ENCODE measurements at places on chromosomes 3 and 15.

GRCh38 chr15:92719021-92719420 is 63.4 kb upstream of the FAM174B start:
- DNase-seq = no peak

DNA sequence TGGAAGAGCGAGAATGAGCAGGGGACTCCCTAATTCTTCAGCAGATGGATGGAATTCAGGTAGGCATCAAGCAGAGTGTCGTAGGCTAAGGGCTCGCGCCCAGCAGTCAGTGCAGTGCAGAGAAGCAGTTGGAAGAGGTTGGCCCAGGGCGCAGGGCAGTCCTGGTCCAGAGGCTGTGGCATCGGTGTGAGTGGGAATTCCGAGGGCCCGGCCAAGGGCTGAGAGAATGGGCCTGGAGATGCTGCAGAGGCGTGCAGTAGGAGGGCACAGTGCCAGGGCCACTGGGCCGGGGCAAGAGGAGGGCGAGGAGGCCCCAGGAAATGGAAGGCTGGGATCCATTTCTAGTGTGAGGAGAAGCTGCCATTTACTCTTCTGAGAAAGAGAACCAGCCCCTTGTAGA is 74.4 kb downstream of the AAGAB start:
- no peak for DNase-seq

DNA sequence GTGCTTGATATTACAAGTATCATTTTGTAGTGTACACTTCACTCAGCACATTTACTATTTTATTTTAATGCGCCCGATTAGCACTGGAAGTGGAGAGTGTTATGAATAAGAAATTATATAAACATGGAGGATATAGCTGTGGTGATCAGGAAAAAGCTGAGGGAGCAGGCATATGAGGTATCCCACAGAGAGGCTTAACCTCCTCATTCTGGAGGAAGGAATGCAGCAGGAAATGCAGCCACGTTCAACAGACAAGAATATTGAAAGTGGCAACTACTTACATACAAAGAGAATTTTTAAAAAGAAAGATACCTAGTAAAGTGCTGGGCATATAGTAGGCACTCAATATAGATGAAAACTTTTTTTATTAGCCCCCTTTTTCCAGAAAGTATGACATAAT is 166.0 kb upstream of the SATB1 start:
- DNase-seq = no peak

DNA sequence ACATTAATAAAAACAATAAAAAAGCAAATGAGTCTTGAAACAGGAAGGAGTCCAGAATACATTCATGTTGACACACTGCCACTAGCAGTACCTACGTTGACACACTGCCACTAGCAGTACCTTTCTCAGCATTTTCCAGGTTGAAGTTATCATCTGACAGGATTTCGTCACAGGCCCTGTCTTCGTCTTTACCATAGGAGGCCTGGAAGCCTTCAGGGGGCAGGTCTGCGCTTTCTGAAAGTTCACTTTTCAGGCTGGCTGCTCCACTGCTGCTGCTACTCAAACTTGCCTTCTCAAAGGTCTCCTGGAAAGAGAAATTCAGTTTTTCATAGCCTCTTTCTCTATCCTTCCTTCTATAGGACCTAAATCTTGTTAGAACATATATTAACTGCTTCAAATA is 194.7 kb downstream of the NEK10 start:
- no peak for DNase-seq

DNA sequence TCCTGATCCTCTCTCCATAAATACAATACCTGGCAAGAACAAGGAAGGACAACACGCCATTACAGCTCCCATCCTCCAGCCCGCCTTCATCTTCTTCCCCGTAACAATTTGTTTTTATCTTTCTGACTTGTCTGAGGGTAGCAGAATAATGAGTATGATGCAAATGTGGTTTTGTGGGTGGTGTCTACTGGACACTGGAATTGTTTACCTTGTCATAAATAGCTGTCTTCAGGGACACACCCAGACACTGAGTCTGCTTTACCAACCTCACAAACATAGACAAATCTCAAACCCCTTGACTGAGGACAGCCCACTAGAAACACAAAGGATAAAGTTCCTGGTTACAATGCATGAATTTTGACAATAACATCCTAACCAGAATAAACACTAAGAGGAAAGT is 13.4 kb downstream of the WDR72 start:
- DNase-seq = no peak

DNA sequence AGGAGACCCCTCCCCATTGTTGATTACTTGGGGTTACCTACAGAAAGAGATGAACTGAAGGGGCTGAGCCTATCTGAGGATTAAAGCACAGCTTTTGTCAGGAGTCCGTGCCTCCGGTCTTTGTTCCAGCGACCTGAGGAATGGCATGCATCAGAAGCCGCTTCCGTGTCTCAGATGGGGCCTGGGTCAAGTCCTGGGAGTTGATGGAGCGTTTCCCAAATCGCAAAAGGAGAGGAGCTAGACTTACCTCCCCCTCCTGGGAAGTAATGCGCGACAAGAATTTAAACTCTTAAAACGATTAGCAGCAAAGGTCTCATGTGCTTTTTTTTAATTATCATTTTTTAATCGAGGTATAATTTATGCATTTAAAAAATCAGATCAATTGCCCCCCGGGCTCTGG is 983 bp upstream of the ALDH1A3 start:
- no peak for DNase-seq

- DNase-seq = no peak
Observed at GRCh38 chr15:65006876-65007275, 17.2 kb upstream of the SPG21 start.

GRCh38 chr3:159130108-159130507 is 328.3 kb downstream of the MFSD1 start:
- DNase-seq = no peak

DNA sequence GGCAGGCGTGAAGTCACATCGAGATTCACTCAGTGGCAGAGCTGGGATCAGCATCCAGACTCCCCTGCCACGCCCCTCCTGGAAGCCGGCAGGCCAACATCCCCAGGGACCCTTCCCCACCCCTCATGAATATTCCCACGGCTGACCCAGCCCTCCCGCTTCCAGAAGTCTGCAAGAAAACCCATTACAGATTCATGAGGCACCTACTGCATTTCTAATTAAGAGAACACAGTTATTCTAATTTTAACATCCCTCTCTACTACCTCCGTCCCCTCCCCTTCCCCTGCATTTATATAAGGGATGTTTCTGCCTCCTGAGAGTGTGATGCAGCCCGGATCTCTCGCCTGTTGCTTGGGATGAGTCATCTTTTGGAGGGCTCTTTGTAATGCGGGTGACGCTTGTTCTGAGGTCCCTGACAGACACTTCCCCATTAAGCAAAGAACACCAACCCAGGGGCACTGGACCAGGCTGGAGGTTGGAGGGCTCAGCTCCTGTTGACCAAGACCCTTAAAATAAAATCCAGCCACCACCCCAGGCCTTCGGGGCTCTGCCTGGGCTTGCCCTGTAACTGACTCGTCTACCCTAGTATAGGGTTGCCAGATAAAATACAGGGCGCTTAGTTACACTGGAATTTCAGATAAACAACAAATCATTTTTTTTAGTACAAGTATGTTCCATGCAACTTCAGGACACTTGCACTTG is 118.7 kb downstream of the NUP210 start:
- DNase-seq = peak; percentile 77

DNA sequence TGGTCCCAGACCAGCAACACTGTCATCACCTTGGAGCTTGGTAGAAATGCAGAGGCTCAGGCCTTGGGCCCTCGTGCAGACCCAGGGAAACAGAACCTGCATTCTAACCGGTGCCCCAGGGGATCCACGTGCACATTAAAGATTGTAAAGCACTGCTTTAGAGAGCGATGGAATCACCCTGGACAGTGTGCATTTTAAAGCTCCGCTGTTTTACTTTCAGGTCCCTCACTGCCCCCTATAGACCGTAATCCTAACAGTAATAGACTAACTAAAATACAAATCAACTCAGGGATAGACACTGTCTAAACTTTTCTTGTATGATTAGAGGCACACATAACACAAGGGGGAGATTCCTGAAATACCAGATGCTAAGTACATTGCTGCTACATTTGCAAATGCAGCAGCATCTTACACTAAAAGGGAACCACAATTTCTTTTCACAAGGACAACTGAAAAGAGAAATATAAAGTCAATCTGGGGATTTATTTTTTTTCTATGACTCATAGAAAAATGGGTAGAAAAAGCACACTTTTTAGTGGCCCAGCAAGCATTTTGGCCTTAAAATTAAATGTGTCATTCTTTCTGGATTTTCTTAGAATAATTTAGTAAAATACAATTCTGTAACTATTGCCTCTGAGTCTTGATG is 10.5 kb upstream of the SH3GL3 start:
- DNase-seq = peak; percentile 41

DNA sequence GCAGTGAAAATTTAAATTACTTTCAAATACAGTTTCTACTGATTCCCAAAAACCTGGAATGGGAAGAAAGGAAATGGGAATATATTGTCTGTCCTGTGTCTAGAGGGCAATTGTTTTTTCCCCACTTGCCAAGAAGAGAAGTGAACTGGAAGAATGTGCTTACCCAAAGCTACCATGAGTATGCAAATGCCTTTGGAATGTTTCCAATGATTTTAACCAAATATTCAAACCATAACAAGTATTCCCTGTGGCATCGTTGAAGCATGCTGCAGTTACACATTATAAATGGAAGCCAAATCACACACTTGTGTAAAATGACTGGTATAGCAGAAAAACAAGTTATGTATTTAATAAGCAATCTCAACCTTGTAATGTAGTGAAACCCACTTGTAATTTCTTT is 368.2 kb downstream of the GBE1 start:
- DNase-seq = no peak

GRCh38 chr3:164340273-164340672 is 738.0 kb downstream of the SI start:
- no peak for DNase-seq

DNA sequence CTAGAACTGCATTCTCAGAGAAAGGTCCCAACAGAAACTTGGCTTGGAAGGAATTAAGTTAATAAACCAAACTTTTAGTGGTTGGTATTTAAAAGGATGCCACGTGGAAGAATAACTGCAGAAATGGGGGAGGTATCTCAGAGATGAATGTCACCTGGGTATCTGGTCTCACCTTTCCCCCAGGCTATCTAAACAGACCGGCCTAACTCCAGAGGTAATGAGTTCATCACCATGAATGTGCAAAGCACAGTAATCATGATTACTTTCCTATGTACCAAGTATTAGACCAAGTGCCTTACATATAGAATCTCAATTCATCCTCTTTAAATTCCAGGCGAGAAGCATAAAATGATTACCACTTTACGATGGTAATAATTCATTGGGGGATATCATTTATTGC is 80.8 kb downstream of the FBN1 start:
- DNase-seq = no peak

- no peak for DNase-seq
Observed at GRCh38 chr3:22959593-22959992, 243.5 kb upstream of the UBE2E2 start.

DNA sequence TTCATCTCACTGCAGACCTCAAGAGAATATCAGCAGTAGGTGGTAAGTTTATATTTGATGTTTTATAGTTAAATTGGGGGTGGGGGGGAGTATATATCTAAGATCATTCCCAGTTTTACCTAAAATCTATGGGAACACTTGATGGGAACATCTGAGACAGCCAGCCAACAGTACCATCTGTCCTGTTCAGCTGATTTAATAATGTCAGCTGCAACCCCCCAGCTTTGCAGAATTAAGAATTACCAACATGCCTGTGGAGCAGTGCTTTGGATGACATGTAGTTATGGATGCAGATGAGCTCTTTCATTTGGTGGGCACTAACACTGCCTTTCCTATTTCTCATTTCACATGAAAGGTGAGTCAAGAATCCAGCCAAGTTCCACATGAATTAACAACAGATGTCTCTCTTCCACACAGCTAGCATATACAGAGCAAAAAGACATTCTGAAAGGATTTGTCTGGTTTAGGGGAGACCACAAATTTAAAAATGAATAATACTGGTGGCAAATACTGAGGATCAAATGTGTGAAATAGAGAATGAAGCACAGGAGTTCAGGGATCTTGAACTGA is 76.2 kb downstream of the SETD5 start:
- DNase-seq = no peak

GRCh38 chr3:46085421-46086082 is 58.3 kb upstream of the XCR1 start:
- no peak for DNase-seq

DNA sequence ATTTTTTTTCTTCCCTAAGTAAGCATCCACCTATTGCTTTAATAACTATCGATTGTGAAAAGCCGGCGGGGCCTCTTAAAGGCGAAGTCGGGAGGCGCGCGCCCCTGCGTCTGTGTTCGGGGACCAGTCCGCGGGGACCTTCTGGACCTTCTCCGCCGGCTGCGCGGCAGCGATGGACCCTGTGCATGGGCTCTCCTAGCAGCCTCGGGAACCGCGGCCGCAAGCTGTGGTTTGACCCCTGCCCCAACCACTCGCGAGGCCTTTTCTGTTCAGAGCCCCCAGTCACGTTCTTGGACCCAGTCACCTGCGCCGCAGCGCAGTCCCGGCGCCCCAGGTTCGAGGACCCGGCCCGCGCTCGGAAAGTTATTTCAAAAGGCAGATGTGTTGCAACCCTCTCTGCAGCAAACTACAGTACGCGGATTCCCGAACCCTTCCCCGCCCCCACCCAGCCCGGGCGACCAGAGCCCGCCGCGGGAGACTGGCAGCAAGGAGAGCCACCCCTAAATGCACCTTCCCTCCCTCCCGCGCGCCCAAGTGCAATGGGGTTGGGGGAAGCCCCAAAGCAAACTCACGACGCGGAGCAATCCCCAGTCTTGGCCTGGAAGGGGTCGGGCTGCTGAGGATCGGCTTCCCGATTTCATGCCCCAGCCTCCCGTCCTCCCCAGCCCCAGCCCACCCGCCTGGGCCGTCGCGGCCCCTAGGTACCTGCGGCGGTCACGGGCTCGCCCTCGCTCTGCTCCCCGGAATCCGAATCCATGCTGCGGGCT is 684 bp downstream of the TNFAIP8L3 start:
- no peak for DNase-seq
